ENCODE measurements at places on chromosomes 2 and 18.

GRCh38 chr2:223058952-223059716, 7.1 kb downstream of the KCNE4 start:
- ATAC-seq: no peak

GRCh38 chr2:134141598-134142340, 112.1 kb upstream of the MGAT5 start:
- no peak for ATAC-seq

GRCh38 chr2:198116756-198117155, 312.4 kb downstream of the PLCL1 start:
- ATAC-seq: no peak

DNA sequence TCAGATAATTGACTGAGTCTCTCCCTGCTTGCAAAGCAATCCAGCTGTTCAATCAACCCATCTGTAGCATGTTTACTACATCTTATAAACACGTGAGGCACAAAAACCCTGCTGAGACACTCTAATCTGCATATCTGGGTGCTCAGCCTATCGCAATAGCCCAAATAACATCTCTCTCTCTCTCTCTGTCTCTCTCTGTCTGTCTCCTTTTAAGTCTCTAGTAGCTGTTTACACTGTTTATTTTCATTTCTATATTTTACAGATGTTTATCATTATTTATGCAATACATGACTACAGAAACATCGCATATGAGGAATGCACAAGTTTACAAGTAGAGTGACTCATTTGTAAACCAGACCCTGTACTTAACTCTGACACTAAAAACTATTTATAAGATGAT, 422.1 kb upstream of the DSEL start:
- ATAC-seq: no peak

DNA sequence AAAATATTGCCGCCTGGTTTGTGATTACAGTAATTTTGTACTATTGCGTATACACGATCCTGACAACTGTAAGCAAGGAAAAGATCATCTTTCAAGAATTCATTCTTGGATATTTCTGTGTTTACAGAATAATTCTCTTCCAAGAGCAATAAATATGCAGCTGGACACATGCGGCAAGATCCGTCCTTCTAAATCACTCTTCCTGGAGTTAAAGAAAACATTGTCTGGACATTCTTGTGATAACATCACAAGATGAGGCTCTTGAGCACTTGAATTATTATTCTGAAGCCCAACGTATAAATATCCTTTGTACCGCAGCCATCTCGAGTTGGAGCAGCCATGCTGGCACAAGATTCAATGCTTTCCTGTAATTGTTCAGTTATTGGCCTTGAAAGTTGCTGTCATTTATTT, 9.9 kb downstream of the FHL2 start:
- ATAC-seq: peak; percentile 69

GRCh38 chr18:9735238-9735637, 27.1 kb downstream of the RAB31 start:
- ATAC-seq: no peak

GRCh38 chr18:507636-508035, 7.1 kb upstream of the COLEC12 start:
- ATAC-seq: no peak

DNA sequence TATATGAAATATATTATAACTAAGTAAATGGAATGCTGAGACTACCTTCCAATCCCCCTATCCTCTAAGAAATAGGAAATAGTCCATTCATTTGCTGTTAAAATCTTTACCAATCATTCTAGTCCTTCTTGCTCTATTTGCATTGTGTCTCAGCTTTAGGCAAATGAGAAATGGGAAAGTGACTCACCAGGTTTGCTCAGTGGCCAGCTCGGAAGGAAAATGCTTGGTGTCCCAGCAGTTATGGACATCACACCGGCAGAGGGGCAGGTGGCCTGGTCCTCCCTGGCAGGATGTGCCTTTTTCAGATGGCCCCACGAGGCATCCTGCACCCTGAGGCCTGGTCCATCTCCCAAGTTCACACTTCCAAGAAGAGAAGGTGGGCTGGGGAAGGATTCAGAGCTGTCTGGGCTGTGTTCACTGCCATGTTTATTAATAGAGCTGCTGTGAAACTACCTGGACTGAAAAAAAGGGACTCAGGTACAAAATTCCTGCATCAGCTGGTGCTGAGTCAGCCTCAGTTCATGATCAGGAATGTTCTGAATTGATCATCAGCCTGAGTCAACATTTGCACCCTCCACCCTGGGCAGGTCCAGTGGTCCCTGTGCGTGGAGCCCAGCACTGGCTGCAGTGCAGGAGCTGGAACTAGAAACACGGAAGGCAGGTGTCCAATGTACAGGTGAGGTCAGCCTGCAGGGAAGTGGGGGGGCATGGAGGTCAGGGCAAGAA, 60.1 kb upstream of the ARL4C start:
- no peak for ATAC-seq

GRCh38 chr2:109322111-109322510, 193.1 kb downstream of the SH3RF3 start:
- peak; percentile 76 for ATAC-seq

GRCh38 chr18:8507915-8508705, 101.1 kb upstream of the RAB12 start:
- no peak for ATAC-seq

- ATAC-seq: no peak
These were observed 13.6 kb upstream of the NARS1 start for GRCh38 chr18:57635003-57635822.

GRCh38 chr2:25123682-25124081, 44.7 kb downstream of the POMC start:
- ATAC-seq: peak; percentile 36

DNA sequence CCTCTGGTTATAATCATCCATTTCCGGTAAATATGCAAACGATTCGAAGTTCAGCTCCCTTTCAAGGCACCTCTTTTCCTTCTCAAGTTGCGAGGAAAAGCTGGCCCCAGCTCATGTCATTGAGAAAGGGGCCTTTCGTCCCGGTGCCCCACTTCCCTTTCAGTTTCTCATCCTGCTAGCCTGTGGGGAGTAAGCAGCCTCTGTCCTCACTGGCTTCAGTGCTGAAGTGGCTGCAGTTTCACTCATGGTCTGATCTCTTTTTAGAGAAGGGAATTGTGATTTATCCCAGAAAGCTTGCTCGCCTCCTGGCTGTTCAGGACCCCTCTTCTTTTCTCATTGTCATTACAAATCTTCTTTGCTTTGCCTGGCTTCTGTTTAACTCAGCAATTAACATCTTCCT, 207.5 kb downstream of the NR4A2 start:
- ATAC-seq: no peak

DNA sequence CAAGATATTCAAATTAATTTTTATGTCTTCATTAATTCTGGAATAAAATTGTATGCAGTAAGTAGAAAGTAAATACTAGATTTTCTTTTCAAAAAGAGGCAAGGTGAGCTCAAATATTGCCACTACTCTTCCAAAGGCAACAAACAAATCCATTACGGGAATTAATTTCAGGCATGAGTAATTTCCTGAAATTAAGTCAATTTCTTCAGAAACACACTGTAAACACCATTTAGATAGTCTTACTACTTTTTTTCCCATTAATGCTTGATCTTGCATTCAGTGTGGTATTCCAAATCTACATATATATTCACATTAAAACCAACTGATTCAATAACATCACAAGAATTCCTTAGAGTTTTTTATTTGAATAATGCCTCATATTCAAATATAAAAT, 1274.0 kb upstream of the CRIM1 start:
- ATAC-seq: no peak

DNA sequence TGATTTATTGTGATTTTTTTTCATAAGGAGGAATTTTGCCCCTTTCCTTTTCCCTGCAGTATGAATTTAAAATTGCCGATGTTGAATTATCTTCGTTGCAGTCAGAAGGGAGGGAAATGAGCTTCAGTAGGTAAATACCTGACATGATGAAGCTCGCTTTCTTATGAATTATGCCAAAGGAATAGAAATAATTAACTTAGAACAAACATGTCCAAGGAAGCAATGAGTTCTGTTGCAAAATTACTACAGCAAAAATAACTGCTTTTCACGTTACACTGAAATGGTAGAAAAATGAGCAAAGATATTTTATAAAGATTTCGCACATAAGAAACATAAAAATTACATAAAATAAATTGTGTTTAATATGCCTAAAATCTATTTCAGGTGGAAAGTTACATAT, 91.1 kb upstream of the ZNF804A start:
- no peak for ATAC-seq

- no peak for ATAC-seq
These were observed 185.8 kb downstream of the VAPA start for GRCh38 chr18:10099539-10100140.

DNA sequence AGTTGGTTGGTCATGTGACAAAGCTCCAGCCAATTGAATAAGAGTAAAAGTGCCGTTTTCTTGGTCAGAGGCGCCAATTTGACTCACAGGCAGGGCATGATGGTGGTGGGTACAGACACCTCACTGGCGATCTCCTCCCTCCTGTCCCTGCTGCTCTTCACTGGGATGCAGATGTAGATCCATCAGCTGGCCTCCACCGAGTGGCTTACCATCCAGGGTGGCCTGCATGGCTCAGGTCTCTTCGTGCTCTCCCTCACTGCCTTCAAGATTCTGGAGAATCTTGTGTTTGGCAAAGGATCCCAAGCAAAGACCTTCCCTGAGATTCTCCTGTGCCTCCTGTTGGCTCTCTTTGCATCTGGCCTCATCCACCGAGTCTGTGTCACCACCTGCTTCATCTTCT, 12.9 kb downstream of the SIX2 start:
- no peak for ATAC-seq

GRCh38 chr2:150609831-150610582, 122.5 kb upstream of the RND3 start:
- no peak for ATAC-seq

GRCh38 chr2:55115761-55116597, 65.7 kb upstream of the RTN4 start:
- ATAC-seq: no peak

DNA sequence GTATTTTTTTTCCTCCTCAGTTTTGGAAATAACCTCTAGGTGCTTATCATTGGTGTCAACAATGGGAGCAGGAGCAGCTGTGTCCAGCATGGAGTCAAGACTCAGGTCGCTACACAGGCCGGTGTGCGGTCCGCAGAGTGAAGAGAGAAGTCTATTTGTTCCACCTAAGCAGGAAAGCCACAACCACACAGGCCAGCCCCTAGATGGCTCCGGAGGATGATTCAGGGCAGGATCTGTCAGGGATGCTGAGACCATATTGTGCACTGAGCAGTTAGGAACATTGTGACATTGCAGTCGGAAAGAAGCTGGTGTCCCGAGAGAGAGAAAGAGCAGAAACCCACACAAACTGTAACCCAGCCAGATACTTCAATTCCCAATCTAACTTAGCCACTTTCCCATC, 136.9 kb downstream of the GAREM1 start:
- no peak for ATAC-seq

Data from gastroesophageal sphincter (tissue), 4 donors.